ENCODE measurements at places on chromosomes 3 and 15.

GRCh38 chr3:68945225-68945624 is 12.9 kb upstream of the TAFA4 start:
- DNase-seq = no peak

DNA sequence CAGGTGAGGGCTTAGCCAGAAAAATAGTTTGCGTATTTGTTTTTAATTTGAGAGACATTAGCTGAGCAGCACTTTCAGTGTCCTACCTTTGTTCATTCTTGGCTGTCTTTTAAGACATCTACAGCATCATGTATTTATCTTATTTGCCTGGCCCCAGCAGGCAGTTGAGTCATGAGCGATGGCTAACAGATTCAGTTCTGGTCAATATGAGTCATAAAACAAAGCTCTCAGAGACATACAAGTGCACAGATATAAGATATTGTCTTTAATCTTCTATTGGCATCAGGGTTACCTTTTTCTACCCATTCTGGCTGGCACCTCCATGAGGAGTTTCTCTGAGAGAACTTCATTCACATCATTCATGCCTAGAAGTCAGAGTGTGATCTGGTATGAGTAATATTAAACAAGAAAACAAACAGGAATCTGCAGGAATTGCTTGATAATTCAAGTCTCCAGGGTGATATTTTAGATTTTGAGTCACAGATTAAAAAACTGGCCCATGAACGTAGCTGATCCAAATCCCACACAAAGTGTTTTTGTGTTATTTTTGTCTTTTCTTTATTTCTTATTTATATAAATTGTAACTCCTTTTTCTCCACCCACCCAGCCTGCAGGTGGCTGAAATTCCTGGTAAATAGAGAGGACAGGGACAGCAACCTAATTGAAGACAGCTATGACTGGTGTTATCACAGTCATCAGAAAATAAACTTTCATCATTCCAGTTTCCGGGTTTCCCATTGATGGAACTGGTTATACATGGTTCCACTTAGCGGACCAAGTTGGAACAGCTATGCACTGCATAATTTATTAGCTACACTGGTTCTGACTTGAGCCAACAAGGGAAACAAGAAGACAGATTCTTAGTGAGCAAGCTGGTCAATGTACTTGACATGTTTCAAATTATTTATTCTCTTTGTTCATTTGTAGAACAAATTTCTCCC is 47.3 kb downstream of the PLSCR2 start:
- no peak for DNase-seq

- DNase-seq = no peak
These were observed 138.3 kb upstream of the PTPRG start for GRCh38 chr3:61422945-61423673.

GRCh38 chr3:45143673-45144671 is 2.2 kb downstream of the CDCP1 start:
- DNase-seq = peak; percentile 59

DNA sequence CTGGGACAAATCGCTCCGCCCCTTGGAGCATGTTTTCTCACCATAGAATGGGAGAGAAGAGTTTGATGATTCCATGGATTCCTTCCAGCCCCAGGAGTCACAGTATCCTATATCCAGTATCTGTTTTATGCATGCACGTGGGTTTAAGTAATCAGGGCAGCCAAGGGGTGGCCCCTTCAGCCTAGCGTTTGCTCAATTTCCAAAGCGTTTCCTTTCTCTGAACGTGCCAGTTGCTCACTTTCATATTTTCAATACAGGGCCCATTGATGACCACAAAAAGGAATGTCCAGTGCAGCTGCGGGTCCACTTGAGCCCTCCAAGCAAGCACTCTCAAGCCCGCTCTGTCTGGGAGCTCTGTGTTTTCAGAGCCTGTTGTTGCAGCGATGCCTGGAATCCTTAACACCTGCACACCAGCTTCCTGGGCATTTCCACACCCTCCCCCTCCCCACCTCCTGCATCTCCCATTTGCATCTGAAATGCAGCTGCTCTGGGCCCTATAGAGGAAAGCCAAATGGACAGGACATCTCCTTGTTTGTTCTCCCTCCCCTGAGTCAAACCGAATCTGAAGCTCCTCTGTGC is 164.3 kb upstream of the LPP start:
- DNase-seq = no peak

DNA sequence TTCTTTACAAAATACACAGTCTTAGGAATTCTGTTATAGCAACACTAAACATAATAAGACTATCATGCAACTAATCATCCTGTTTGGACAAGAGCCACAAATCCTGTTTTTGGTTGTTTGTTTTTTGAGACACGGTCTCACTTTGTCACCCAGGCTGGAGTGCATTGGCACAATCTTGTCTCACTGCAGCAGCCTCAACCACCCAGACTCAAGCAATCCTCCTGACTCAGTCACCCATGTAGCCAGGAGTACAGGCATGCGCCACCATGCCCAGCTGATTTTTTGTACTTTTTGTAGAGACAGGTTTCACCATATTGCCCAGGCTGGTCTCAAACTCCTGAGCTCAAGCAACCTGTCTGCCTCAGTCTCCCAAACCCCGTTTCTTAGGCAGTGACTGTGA is 28.3 kb downstream of the NEDD4 start:
- no peak for DNase-seq

DNA sequence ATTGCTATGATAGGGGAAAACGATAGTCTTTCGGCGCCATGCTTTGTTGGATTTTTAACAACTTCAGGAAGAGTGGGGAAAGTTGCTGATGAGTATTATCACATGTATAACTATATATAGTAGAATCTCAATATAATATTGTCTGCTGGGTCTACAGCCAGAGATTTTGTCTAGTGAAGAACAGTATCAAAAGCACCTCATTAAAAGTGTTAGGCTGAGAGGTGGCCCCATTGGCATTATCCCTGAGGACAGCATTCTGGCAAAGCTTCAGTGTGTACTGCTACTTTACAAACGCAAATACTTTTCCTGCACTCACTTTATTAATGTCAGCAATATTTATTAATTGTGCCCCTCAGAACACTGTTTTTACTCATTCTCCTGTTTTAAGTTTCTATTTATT is 11.8 kb downstream of the QTRT2 start:
- DNase-seq = no peak

DNA sequence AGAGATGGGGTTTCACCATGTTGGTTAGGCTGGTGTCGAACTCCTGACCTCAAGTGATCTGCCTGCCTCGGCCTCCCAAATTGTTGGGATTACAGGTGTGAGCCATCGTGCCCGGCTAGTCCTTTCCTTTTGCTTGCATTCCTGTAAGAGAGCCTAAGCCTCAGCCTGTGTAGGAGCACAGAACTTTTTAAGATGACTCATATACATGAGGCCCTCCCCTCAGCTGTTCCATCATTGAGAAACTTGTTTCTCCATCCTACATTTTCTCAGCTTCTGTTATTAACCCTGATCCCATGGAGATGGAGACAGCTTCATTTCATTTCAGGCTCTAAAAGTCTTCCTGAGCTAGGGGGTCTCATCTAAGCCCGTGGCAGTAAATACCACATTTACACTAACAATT is 123.3 kb downstream of the PLOD2 start:
- DNase-seq = no peak

DNA sequence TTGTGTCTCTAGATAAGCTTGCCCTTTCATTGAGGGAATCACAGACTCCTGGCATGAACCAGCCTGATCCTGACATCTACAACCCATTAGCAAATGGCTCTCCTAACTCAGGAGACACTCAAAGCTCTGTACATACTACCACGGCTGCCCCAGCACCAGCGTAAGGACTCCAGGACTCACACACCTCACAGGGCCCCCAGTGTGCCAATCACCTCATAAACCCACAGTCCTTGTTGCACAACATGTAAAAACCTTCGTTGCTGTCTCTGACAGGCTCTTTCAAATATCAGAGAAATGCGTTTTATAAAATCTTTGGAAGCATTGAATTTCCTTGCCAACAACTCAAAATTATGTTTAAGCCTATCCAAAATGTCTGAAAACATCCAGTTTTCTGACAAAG is 7.3 kb downstream of the FYCO1 start:
- DNase-seq = no peak

DNA sequence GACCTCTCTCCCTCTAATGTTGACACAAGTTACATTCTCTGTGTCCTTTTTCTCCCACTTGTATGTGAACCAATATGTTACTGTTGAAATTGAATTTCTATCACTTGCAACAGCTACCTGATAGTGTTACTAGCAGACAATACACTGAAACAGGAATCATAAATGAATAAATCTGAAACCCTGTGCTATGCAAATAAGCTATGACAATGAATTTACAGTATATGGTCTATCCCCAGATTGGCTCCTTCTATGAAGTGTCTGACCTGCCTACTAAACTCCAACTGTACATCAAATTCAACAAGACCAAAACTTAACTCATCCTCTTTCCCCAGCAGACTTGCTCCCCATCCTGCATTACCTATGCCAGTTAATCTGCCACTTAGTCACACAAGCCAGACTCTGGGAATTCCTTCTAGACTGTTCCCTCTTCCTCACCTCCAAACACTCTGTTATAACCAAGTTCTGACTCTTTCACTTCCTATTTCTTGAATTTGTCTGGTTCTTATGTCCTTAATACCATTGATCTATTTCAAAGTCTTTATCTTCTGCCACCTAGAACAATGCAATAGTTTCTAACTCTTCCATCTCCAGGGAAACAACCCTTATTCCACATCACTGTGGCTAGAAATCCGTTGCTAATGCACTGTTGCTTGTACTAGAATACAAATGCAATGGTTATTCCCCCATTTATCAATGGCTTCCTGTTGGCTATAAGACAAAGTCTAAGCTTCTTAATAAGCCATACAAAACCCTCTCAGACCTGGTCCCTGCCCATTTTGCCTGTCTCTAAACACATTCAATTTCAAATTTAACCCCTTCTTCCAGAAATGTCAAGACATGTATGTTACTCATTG is 13.4 kb upstream of the ZNF639 start:
- DNase-seq = no peak

Measured in inflammatory macrophage (primary cell).